ENCODE measurements at places on chromosomes 2 and 18. TPM values are rescaled to one million over a fixed set of nuclear protein-coding genes. Genes with fewer than 3 reads are reported as not detected.

GRCh38 chr2:107556038-107556627, 270.6 kb upstream of the RGPD4 start:
- H3K4me3 ChIP-seq, result no peak overlapping the region
- DNase-seq, result no peak
- no peaks in the 10 kb centered on the region for H3K27me3 ChIP-seq
- no peaks in the 10 kb centered on the region for H3K4me1 ChIP-seq
- H3K27ac ChIP-seq, result no peak overlapping the region

- peak overlapping the region; percentile 31 for H3K27ac ChIP-seq
- no peaks in the 10 kb centered on the region for H3K4me1 ChIP-seq
- DNase-seq, result no peak
- no peak overlapping the region for H3K4me3 ChIP-seq
- no peaks in the 10 kb centered on the region for H3K36me3 ChIP-seq
Measured at GRCh38 chr2:182368996-182369395, 57.8 kb downstream of the PDE1A start.

- peaks cover 6% of the 10 kb centered on the region for H3K4me1 ChIP-seq
- no peak for DNase-seq
- peak overlapping the region; percentile 63 for H3K27ac ChIP-seq
- H3K4me3 ChIP-seq, result no peak overlapping the region
- no peaks in the 10 kb centered on the region for H3K36me3 ChIP-seq
Measured at GRCh38 chr2:19785867-19786266, 115.9 kb downstream of the TTC32 start.

GRCh38 chr2:75025216-75025615, 66.8 kb downstream of the POLE4 start:
- no peak for DNase-seq
- H3K4me1 ChIP-seq, result no peaks in the 10 kb centered on the region
- no peaks in the 10 kb centered on the region for H3K27me3 ChIP-seq
- H3K36me3 ChIP-seq, result no peaks in the 10 kb centered on the region

DNA sequence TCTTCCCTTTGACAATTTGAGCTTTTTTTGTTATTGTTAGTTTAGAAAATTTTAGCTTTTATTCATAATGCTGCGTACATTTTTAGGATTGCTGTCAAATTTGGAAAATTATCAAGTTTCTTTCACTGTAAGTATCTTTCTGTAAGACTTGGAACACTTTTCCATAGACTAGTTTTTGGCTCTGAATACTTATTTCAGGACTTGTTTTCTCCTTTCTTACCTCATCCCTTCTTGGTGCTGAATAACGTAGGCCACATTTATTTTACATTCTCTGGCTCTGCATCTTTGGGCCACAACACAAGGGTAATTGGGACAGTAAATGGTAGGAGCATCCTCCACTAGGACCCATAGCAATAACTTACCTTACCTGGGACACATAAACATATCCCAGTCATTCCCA, 85.1 kb downstream of the CCDC85A start:
- H3K27me3 ChIP-seq, result no peaks in the 10 kb centered on the region
- no peaks in the 10 kb centered on the region for H3K36me3 ChIP-seq
- no peak for DNase-seq

DNA sequence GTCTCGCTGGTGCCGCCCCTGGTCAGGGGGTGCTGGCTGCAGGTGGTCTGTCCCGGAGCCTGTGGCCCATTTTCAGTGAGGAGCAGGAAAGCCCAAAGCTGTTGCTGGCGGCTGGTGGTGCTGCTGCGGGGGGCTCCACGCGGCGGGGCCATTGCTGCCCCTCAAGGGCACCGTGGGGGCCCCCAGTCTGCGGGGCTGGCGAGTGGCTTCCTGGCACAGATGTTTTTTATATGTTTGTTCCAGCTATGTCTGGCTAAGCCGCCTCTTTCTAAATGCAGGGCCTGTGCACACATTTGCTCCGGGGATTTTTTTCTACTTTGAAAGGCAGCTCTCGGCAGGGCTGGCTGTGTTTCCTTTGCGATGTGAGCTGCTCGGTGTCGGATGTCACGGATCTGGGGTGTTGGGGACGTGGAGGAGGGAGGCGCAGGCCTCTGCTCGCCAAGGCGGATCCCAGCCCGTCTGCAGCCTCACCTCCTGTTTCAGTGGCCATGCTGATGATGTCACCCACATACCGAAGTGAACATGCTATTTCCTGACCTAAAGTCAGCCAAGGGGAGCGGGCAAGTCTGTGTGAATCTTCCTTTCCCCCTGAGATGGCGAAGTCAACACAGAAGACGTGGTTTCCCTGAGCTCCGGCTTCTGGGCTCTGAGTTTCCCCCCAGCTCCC, 112.0 kb upstream of the CTDP1 start:
- no peaks in the 10 kb centered on the region for H3K27me3 ChIP-seq
- peak overlapping the region; percentile 22 for H3K4me3 ChIP-seq
- no peaks in the 10 kb centered on the region for H3K36me3 ChIP-seq
- peak overlapping the region; percentile 61 for H3K27ac ChIP-seq
- H3K4me1 ChIP-seq, result peaks cover 18% of the 10 kb centered on the region
- no peak for DNase-seq

DNA sequence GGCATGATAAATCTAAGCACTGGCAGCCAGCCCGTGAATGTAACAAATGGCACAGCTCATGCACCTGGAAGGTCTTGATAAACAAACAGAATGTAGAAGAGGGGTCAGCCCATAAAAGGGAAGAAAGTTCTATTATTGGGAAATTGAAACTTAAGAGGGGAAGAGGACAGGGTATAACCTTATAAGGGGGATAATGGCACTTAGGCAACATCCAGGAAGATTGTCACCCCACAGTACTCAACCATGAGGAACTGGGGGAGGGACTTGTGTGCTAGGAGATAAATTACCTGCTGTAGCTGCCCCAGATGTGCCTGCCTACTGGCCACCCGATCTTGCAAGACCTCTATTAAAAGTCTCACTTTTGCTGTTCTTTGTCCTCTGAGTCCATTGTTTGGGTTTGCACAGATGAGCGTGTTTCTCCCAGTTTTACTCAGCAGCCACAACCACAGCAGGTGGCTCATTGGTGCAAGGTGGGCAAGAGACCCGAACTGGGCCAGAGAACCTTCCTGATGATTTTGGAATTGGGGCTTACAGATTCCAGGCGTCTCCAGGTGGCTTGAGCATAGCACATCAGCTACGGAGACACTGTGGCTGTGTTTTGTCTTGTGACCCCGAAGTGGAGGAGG, 79.0 kb upstream of the TAF1B start:
- no peaks in the 10 kb centered on the region for H3K36me3 ChIP-seq
- no peaks in the 10 kb centered on the region for H3K4me1 ChIP-seq
- no peak for DNase-seq
- H3K27ac ChIP-seq, result no peak overlapping the region

DNA sequence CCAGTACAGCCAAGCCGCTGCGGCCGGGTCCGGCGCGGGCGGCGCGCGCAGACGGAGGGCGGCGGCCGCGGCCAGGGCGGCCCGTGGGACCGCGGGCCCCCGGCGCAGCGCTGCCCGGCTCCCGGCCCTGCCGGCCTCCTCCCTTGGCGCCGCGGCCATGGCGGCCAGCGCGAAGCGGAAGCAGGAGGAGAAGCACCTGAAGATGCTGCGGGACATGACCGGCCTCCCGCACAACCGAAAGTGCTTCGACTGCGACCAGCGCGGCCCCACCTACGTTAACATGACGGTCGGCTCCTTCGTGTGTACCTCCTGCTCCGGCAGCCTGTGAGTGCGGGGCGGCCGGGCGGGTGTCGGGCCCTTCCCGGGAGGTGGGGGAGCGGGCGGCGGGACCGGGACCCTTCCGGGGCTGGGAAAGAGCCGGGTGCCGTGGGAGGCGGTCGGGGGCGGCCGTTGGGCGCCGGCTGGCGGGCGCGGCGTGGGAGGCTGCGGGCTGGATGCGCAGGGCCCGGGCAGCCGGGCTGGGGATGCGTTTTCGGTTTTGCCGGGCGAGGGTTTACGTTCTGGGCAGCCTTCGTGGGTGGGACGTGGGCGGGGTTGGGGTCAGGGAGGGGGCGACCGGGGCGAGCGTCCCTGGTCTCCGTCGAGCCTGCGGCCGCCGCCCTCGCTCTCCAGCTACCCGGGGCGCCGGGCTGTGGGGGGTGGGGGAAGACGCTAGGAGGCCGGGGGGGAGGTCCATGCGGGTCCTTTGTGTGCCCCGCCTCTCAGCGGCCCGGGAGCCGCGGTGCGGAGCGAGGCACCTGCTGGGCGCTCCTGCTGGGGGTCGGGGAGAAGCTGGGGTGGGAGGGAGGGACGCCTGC, 537 bp downstream of the AGFG1 start:
- no peaks in the 10 kb centered on the region for H3K27me3 ChIP-seq
- peak overlapping the region; percentile 95 for H3K4me3 ChIP-seq
- peaks cover 23% of the 10 kb centered on the region for H3K4me1 ChIP-seq

DNA sequence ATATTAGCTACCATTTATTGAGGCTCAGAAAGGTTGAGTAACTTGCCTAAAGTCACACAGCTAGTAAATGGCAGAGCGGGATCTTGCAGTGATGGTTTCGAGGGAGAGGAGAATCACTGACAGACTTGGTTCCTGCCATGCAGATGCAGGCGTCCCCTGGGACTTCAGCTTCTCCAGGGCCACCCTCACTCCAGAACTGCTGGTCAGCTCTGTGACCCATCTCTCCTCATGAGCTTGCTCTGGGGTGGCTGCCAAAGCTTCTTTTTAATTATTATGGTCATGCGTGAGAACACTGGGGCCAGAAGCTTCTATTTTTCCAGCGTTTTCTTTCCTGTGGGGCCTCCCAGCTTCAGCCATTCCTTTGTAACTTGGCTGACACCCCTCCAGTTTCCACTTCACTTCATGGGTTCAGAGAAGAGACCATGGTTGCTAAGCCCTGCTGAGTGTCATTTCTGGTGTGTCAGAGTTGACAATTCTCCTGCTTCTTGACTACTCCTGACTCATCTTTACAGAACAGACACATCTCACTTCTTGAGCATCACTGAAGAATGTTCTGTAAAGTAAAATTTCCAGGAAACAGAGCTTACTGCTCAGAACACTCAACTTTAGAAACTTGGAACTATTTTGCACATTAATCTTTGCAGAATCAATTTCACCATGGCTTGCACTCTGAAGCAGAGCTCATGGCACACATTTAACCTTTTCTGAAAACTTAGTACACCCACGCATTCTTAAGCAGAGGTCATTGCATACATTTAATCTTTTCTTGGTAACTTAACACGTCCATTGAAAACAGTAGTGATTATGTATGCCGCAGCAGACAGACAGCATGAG, 70.4 kb downstream of the IL1R2 start:
- DNase-seq, result no peak
- no peaks in the 10 kb centered on the region for H3K27me3 ChIP-seq
- peak overlapping the region; percentile 94 for H3K27ac ChIP-seq
- no peak overlapping the region for H3K4me3 ChIP-seq
- peaks cover 44% of the 10 kb centered on the region for H3K4me1 ChIP-seq

DNA sequence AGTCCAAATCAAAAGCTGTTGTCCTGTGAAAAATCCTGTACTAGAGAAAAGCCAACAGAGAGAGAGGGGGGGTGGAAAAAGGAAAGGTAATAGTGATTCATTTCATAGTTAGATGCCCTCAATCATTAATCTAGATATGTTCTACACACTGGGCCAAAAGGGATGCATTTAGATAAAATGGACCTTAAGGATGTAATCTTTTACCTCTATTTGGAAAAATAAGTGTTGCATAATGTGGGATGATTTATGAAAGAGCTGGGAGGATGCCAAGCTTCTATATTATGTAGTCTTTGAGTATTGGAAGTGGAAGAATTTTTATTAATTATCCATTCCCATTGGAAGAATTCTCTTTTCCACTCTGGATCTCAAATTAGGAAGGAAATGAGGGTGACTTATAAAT, 480.5 kb upstream of the ZEB2 start:
- H3K27ac ChIP-seq, result peak overlapping the region; percentile 31
- no peak overlapping the region for H3K4me3 ChIP-seq
- no peaks in the 10 kb centered on the region for H3K36me3 ChIP-seq
- DNase-seq, result no peak

GRCh38 chr2:200026332-200027230, 71.2 kb downstream of the MAIP1 start:
- H3K4me3 ChIP-seq, result no peak overlapping the region
- no peak for DNase-seq
- no peak overlapping the region for H3K27ac ChIP-seq
- H3K27me3 ChIP-seq, result no peaks in the 10 kb centered on the region
- H3K36me3 ChIP-seq, result no peaks in the 10 kb centered on the region

DNA sequence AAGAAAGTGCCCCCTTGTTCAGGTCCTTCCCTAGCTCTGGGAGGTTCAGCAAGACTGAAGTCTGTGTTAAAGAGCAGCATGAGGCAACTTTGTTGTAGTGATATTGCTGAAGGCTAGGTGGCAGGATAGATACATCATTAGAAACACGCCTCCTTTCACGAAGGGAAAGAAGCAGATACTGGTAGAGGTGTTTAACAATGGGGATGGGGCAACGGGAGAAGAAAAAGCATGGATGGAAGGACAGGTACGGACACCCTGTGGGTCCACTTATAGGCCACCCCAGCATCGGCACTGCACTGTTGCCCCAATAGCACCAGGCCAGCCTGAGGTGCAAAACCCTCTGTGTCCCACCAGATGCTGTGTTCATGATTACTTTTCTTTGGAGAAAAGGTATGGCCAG, 3.5 kb upstream of the IGFBP5 start:
- no peak overlapping the region for H3K4me3 ChIP-seq
- H3K4me1 ChIP-seq, result peaks cover 3% of the 10 kb centered on the region
- H3K36me3 ChIP-seq, result no peaks in the 10 kb centered on the region
- H3K27ac ChIP-seq, result peak overlapping the region; percentile 65
- H3K27me3 ChIP-seq, result no peaks in the 10 kb centered on the region
- no peak for DNase-seq

DNA sequence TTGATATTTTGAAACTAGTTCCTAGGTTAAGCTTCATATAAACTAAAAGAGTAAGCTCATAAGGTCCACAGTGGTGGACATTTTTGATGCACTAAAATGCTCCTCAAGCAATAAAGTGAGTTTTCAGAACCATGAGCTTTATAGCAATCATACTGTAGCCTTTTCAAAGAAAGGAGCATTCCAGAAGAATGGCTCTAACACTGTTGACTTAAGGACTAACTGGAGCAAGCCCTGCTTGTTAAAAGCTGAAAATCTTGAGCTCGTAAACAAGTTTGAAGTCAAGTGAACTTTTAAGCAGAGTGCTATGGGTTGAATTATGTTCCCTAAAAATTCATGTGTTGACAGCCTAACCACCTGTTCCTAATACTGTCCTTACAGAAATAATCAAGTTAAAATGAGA, 38.0 kb downstream of the KYNU start:
- no peak for DNase-seq
- H3K36me3 ChIP-seq, result no peaks in the 10 kb centered on the region
- no peaks in the 10 kb centered on the region for H3K27me3 ChIP-seq
- no peak overlapping the region for H3K27ac ChIP-seq
- no peak overlapping the region for H3K4me3 ChIP-seq
- no peaks in the 10 kb centered on the region for H3K4me1 ChIP-seq

- H3K4me3 ChIP-seq, result no peak overlapping the region
- H3K4me1 ChIP-seq, result peaks cover 12% of the 10 kb centered on the region
- H3K27me3 ChIP-seq, result no peaks in the 10 kb centered on the region
- DNase-seq, result peak; percentile 53
- H3K27ac ChIP-seq, result peak overlapping the region; percentile 43
- H3K36me3 ChIP-seq, result no peaks in the 10 kb centered on the region
Measured at GRCh38 chr2:71455011-71455740, 1.8 kb downstream of the DYSF start.

ELOA2 gene
- total RNA-seq, result not detected

PPP1R1C gene
- total RNA-seq, result not detected

AKAIN1 gene
- not detected for total RNA-seq

TACR1 gene
- total RNA-seq, result 27.5 TPM

OTOF gene
- total RNA-seq, result not detected

HOXD1 gene
- 9.8 TPM for total RNA-seq

MOCOS gene
- 0.21 TPM for total RNA-seq

HJURP gene
- total RNA-seq, result not detected

C2orf72 gene
- 20.5 TPM for total RNA-seq

DTNA gene
- total RNA-seq, result 7.3 TPM

MOGAT1 gene
- not detected for total RNA-seq

CABYR gene
- total RNA-seq, result not detected

Data from ascending aorta (tissue), 2 donors.